Bronchial epithelial cell (primary cell): ENCODE measurements at places on chromosomes 16 and 17. TPM values are rescaled to one million over a fixed set of nuclear protein-coding genes. Genes with fewer than 3 reads are reported as not detected.

PRSS33 gene
- not detected in 2 replicates for total RNA-seq

RCVRN gene
- not detected in 2 replicates for total RNA-seq

ABCC11 gene
- 0.13 and 0.26 TPM in 2 replicates for total RNA-seq

GLIS2 gene
- 0.53 and 0.77 TPM in 2 replicates for total RNA-seq

CFAP119 gene
- 0.26 and 1.1 TPM in 2 replicates for total RNA-seq

DNAAF8 gene
- total RNA-seq: under 0.01 and 0.26 TPM in 2 replicates

RND2 gene
- under 0.01 and 0.38 TPM in 2 replicates for total RNA-seq

- DNase-seq: no peak
Observed at GRCh38 chr16:78543023-78543422, 443.6 kb downstream of the WWOX start.

- DNase-seq: no peak
Observed at GRCh38 chr17:62718429-62718828, 89.7 kb downstream of the MARCHF10 start.

GRCh38 chr17:58314706-58315015 is 13.9 kb downstream of the TSPOAP1 start:
- no peak for DNase-seq

DNA sequence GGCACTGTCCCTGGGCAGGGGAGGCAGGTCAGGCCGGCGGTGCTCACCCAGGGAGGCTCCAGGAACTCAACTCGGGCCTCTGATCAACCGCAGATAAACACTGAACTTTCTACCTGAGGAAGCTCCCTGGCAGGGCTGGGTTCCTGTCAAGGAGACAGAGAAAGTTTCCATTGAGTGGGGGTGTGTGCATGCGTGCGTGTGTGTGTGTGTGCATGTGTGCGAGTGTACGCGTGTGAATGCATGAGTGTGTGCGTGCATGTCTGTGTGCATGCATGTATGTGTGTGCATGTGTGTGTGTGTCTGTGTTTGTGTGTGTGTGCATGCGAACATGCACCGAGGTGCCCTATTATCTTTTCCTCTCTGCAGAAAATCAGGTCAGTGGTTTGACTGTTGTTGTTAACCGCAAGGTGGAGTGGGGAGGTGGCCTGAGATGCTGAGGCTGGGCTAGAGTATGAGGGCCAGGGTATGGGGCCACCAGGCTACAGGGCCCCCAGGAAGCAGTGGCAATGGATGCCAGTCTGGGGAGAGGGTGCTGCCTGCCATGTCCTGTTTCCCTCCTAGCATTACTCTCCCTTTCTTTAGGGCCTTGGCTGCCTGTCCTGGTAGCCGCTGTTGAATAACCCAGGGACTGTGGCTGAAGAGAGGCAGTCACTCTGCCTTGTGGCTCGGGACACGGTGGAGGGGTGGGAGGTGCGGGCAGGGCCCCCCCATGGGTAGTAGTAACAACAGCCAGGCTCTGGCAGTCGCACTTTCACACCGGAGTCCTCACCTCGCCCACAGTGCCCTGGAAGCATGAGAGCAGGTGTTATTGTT is 24.0 kb downstream of the CCR7 start:
- DNase-seq: no peak

GRCh38 chr16:19132898-19133297 is 19.1 kb downstream of the ITPRIPL2 start:
- DNase-seq: no peak

GRCh38 chr16:29982560-29983419 is 9.1 kb downstream of the TAOK2 start:
- no peak for DNase-seq

- DNase-seq: no peak
Observed at GRCh38 chr17:69722518-69722917, 308.0 kb downstream of the MAP2K6 start.

DNA sequence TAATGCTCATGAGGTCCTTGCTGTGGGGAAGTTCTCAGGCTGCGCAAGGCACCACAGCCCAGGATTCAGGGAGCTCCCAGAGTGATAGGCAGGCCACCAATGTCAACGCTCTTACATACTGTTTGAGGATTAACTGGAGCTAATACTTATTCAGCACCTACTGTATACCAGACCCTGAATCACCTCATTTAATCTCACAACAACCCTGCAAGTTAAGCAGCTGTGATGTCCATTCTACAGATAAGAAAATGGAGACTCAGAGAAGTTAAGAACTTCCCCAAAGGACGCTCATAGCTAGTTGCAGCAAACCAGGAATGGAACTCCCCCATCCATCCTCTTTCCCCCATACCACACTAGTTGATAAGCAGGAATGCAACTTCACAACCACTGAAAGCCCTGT is 25.5 kb upstream of the CCR7 start:
- DNase-seq: no peak

- no peak for DNase-seq
Observed at GRCh38 chr17:48981927-48982539, 13.6 kb upstream of the GIP start.

- DNase-seq: no peak
Observed at GRCh38 chr17:50213026-50214022, 11.9 kb upstream of the COL1A1 start.

DNA sequence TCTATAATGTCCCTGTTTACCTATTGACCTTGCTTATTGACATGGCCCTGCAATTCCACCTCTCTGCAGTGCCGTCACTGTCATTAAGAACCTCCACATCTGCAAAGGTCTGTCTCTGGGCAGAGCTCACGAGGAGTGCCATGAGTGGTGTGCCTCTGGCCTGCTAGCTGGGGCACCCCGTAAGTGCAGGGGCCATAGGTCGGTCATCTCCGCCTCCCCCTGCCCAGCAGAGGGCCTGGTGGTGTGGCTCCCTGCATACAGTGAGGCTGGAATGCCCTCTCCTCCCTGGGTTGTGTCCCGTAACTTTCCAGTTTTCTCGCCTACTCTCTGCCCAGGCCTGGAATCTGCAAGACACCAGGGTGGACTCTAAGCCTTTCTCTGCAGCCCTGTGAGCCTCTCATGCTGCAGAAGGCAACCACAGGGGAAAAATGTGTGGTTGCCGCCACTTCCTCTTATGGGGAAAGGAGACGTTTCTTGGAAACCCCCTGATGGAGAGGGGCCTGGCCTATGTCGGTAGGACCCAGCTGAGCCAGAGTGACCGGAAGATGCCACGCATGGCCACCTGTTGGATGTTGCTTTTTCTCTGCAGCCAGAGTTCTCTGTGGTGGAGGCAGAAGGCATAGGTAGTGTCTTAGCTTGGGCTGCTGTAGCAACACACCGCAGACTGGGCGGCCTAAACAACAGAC is 2.7 kb upstream of the SNX20 start:
- DNase-seq: no peak

DNA sequence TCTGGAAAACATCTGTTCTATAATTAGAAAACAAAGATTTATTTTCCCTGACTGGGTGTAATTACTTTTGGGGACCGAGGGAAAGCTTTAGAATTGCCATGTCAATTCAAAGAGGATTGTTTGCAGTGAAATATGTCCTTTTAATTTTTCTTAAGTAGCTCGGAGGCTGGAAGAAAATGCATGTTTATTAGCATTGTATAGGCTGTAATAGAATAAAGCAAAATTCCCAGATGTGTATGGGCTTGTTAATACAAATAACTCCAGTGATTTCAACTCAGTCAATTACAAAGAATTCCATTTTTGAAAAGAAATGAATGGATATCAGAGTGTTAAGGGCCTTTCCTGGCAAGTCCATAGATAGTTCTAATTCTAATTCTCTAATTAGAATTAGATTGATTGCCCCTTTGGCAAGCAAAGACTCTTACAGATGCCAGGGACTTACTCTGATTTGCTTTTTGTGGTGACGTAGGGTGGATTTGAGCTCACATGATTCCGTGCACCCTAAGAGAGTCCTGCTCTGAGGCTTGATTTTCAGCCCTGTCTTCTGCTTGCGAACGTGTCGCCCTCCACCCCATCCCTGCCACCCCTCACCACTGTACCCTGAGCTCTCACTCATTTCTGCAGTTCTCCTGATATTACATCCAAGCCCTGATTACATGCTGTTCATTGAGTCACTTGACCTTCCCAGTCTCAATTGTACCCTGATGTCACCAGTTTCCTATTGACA is 70.0 kb upstream of the FAM20A start:
- no peak for DNase-seq

GRCh38 chr17:7184647-7185046 is 5.5 kb upstream of the ASGR1 start:
- DNase-seq: no peak

DNA sequence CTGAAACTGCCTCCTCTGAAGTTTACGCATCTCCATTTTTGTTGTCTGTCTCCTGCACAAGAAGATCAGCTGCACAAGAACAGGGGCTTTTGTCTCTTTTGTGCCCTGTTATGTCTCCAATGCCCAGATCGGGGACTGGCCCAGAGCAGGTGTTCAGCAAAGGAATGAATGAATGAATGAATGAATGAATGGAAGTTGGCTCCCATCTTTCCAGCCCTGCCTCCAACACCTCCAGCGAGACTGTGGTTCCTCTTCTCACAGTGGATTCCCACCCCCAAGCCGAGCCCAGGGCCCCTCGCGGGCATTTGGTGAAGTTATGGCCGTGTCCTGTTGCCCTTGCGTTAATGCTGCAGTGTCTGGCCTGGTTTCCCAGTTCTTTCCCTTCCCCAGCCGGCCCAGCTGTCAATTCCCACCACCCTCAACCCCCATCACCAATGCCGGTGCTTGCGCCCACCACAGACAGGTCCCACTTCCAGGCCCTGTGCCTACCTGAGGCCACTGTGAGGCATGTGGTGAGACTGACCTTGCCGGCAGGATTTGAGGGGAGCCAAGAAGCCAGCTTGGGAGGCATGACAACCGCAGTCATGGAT is 21.3 kb upstream of the KCNJ12 start:
- no peak for DNase-seq

GRCh38 chr17:15404106-15405057 is 63.0 kb upstream of the TEKT3 start:
- DNase-seq: no peak

GRCh38 chr17:49587366-49588073 is 11.8 kb downstream of the NXPH3 start:
- no peak for DNase-seq

DNA sequence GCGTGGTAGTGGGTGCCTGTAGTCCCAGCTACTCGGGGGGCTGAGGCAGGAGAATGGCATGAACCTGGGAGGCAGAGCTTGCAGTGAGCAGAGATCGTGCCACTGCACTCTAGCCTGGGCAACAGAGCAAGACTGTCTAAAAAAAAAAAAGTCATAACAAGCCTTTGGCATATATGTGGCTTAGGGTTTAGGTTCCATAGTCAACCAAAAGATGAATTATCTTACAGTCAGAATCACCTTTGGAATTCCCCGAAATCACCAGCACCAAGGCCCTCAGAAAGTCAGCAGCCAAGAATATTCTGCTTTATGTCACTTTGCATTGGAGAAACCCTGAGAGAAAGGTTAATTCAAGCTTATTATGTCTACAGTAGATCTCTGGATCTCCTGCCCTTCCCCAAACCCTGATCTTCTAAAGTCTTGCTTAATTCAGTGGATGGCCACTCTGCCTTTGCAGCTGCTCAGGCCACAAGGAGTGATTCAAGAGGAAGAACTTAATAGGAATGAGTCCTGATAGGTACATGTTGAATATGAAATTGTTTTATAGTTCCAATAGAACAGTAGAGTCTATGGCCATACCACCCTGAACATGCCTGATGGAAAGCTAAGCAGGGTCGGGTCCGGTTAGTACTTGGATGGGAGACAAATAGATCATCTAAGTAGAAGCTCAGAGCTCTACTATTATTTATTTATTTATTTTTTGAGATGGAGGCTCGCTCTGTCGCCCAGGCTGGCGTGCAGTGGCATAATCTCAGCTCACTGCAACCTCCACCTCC is 196.0 kb upstream of the CACNG5 start:
- no peak for DNase-seq

GRCh38 chr17:797236-797840 is 15.2 kb downstream of the MRM3 start:
- no peak for DNase-seq

- DNase-seq: no peak
Observed at GRCh38 chr17:57517632-57518456, 227.3 kb downstream of the CCDC182 start.

DNA sequence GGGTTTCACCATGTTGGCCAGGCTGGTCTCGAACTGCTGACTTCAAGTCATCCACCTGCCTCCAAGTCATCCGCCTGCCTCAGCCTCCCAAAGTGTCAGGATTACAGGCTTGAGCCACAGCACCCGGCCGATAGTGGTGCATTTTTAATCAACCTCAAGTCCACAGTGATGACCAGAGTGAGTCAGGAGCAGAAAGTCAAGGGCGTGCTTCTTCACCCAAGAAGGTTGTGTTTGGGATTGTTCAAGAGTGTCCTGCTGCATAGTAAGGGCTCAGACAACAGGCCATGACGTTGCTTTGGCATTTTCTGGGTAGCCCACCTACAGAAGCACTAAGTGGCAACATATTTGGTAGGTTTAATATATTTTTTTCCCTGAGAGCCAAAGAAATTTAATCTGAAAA is 108.3 kb upstream of the FAM20A start:
- no peak for DNase-seq

DNA sequence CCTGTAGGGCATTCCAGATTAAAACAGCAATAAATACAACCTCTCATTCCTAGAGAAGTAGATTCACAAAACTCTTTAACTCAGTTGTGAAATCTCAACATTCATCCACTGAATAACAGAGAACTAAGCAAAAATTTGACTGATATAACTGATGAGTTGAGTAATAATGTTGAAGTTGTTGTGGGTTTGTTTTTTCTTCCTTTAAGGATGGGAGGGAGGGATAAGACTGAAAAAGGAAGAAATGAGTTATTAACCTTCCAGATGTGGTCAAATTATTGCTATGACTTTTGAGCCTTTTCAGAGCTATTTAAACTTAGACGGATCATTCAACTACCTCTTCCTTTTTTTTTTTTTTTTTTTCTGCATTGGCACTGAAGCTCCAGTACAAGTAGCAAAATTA is 38.6 kb downstream of the SKAP1 start:
- no peak for DNase-seq

DNA sequence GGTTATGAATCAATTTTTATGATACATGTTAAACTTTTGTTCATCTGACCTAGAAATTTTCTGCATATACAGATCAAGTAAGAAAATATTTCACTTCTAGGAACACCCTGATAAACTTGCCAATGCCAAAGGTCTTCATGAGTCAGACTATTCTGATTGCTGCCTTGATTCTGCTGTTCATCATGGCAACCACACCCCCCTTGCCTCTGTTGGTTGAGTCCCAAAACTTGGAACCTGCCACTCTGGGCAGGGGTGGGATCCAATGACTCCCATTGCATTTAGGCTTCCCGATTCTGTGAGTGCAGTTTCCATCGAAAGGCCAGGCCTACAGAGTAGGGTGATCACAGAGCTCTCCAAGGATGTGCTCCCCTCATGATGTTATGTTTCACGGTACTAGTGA is 15.8 kb upstream of the TENT4B start:
- no peak for DNase-seq

DNA sequence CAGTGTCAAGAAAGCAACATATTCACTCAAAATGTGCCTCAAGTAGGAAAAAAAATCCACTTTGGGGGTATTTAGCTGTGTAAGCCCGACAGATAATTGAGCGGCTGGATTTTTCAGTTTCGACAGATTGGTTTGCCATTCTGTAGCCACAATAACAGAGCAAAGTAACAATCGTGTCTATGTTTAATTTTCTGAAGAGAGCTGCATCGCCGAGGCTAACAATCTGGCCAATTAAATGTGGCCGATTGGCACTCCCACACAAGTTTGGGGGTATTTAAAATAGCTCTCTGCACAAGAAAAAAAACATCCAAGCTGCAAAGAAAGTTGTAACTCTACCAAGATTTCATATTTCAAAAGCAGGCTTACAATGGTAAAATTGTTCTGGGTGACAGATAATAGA is 99.7 kb upstream of the CDH13 start:
- DNase-seq: no peak
